ENCODE measurements at places on chromosomes 6 and 20.

DNA sequence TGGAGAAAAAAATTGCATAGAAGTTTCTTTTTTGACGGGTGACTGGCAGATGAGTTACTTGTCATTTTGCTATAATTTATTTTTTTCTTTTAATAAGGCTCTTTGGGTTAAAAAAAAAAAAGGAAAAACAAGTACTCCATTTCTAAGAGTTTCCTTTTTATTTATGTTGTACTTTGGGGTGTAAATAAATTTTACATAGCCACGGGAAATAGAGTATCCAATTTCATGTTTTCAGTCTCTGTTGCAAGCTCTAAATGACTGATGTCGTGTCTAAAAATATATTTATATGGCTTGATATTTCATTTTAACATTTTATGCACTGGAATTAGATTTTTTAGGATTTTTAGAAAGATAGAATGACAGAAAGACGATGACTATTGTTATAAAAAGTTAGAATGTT, 3.4 kb downstream of the EYA4 start:
- no peak for DNase-seq

- DNase-seq: no peak
These were observed 23.0 kb downstream of the TFB1M start for GRCh38 chr6:155291291-155291690.

DNA sequence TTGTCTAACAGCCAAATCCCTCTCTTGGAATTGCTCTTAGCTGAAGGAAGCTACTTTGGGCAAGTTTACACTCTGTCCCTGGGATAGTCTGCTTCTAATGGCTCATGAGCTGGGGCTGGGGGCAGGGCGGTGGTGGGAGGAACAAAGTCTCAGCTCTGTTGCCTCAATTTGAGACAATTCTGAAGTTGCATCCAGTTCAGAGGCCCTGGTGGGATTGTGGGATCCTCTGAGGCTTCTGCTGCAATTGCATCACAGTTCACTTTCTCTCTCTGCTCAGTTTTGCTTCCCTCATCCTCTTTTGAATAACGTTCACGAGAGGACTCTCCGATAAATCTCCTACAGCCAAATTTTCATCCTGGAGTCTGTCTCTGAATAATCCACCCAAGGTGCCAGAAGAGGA, 440.6 kb upstream of the SLC35B3 start:
- DNase-seq: no peak

DNA sequence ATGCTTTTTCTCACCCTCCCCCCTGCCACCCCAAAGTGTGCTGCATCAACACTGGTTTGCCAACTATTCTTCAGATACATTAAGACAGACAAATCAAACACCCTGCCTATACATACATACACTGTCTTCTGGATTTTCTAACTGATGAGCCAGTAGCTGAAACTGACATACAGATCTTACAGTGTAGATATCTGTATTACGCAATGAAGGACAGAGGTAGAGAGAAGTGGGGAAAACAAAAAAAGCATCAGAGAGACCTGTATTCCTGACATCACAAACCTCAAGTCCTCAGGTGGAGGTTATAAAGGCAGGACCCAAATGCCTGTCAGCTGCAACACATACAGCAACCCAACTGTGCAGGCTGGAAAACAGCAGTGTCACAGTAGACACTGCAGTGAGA, 535.4 kb downstream of the HACE1 start:
- no peak for DNase-seq

GRCh38 chr6:11623272-11623671, 85.7 kb downstream of the TMEM170B start:
- no peak for DNase-seq

DNA sequence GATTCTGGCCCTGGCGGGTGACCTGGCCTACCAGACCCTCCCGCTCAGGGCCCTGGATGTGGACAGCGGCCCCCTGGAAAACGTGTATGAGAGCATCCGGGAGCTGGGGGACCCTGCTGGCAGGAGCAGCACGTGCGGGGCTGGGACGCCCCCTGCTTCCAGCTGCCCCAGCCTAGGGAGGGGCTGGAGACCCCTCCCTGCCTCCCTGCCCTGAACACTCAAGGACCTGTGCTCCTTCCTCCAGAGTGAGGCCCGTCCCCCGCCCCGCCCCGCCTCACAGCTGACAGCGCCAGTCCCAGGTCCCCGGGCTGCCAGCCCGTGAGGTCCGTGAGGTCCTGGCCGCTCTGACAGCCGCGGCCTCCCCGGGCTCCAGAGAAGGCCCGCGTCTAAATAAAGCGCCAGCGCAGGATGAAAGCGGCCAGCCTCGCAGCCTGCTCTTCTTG, 868 bp upstream of the SLC2A4RG start:
- no peak for DNase-seq

DNA sequence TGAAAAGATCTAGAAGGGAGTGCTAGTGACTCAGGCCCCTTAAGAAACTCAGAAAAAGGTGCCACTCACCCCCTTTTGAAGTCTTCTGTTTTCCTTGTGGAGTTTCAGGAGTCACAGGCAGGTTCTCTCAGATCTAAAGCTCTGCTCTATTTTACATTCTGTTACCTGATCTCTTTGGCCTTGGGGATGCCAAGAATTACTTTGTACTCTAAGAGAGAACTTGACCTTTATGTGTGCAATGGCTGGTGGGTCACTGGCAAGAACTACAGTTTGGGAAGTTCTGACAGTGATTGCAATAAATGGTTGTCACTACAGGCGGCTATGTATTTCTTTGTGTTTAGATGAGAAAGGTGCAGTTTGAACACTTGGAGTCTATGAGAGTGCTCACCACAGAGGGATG, 24.2 kb upstream of the ENPP4 start:
- no peak for DNase-seq

GRCh38 chr6:111301946-111302345, 181.1 kb downstream of the REV3L start:
- no peak for DNase-seq

DNA sequence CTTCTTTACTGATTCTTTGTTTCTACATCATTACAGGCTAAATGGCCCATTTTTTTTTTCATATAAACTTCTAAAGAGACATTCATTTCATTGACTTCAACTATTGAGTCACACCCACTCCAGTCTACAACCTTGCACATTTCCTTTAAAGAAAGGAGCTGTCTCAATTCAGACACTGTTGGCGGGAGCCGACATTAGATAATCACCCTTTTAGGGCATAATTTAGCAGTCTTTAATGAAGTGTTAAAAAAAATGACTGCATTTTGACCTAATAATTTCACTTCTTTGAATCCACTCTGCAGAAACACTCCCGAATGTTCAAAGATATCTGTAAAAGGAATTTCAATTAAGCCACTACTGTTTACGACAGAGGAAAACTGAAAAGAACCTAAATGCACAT, 1.5 kb downstream of the EPM2A start:
- peak; percentile 24 for DNase-seq

DNA sequence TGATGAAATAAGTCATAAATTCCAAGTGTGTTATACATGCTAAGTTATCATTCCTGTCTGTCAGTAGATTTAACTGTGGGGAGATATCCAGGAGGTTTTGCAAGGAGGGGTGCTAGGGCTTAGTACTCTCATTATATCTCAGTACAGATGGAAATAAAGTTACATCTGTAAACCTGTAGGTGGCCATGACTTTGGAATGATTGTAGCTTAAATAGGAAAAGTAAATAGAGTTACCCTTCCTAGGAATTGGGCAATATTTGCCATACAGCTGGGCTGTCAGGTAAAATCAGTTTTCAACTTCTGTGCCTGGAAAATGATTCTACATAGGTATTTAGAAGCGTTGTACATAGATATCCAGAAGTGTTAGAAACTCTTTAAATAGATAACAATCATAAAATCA, 19.8 kb upstream of the TGM3 start:
- no peak for DNase-seq

DNA sequence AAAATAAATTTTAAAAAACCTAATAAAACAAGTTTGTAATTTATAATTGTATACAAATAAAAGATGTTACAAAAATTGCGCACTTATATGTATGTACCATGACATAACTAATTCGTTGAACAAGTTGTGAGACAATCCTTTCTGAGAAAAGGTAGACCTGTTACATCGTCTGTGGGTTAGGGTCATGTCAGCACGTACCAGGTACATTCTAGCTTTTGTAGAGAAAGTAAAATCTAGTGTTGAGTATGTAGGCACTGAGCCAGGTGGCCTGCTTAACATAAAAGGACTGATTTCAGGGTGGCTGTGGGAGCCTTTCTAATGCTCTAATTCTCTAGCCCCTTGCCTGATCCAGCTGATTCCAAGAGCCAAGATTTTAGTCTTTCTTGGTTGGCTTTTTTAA, 10.4 kb downstream of the RPL7L1 start:
- no peak for DNase-seq

DNA sequence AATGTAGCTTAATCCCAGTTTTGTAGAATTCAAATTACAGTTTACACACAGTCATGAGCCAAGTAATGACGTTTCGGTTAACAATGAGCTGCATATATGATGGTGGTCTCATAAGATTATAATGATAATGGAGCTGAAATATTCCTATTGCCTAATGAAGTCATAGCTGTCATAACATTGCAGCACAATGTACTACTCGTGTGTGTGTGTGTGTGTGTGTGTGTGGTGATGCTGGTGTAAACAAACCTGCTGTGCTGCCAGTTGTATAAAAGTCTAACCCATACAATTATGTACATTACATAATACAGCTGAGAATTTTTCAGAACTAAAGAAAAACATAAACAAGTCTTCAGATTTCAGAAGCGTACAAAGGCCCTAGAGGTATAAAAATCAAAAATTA, 66.7 kb upstream of the ARID1B start:
- DNase-seq: no peak

GRCh38 chr6:32794510-32794909, 22.3 kb downstream of the HLA-DOB start:
- no peak for DNase-seq

- no peak for DNase-seq
These were observed 62.0 kb downstream of the KCNS1 start for GRCh38 chr20:45038745-45039474.

DNA sequence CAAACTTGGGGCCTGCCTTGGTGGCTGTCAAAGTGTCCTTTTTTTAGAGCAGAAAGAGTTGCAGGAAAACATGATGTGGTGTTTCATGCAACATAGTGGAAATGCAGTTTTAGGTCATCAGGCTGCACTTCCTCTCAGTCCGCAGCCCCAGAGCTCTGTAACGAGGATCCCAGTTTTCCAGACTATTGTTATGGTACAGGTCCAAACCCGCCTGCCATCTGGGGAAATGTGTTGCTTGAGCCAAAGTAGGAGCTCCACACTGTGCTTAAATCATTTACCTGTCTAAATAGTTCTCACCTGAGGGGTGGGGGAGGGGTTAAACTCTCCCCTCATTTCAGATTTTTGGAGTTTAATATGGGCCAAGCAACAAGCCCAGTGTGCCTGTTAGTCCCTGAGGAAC, 59.8 kb downstream of the GOPC start:
- DNase-seq: no peak

DNA sequence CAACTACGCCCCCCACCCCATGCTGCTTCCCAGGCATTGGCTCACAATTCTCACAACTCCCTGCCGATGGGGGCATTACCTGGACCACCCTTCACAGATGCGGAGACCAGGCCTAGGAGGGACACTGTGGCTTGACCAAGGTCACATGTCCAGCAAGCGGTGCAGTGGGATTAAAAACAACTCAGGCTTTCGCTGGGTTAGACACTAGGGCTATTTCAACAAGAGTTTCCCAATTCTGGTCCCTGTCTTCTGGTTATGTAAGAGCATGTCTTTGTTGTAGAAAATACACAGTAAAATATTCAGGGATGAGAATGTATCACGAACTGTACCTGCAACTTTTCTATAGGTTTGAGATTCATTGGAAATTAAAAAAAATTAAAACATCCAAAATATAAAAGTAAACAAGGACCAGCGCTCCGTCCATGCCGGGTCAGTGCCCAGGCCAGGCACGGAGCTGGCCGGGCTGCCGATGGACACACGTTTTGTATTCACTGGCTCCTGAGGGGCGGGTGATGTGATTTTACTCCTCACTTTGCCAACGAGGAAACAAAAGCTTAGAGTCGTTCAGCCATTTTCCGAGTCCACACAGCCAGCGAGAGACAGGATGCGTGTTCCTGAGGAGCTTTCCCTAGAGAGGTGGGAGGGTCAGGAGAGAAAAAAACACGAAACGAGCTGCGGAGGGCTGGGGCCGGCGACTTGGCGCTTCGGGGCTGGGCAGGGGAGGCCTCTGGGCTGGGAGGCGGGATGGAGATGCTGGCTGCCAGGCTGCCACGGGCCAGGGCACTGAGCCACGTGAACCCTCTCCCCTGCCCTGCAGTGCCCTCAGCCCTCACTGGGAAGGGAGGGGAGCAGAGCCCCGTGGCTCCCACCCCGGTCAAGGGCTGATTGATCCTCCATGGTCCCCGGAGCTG, 17.1 kb upstream of the VSTM2L start:
- DNase-seq: no peak

- no peak for DNase-seq
These were observed 13.7 kb upstream of the SLC22A16 start for GRCh38 chr6:110490110-110490509.

DNA sequence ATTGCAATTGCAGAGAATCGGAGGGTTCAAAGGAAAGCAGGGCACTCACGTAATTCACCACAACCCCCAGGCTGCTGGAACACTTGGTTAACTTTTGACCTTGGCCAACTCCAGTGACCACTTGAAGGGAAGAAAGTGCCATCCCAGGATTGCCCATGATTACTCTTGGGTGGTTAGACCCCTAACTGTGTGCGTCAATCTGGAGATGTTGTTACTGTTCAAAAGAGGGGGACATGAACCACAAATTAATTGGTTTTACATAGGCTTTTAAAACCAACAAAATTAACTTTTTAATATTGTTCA, 50.1 kb upstream of the NCOA3 start:
- no peak for DNase-seq

DNA sequence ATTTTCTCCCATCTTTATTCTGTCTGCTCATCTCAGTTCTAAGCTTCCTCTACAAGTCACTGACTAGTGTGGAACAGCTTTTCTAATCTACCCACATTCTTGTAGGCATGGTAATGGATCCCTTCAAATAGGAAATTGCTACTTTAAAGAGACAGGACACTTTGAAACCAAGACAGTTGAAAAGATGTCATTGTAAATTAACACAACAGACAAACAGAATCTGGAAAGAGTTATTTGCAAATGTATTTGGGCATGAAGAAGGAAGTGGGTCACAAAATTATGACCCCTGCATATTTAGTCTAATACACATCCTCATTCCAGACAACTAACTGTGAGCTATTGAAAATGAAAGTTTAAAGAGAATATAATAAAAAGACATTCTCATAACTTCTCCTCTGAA, 298.2 kb upstream of the MARCKS start:
- no peak for DNase-seq

DNA sequence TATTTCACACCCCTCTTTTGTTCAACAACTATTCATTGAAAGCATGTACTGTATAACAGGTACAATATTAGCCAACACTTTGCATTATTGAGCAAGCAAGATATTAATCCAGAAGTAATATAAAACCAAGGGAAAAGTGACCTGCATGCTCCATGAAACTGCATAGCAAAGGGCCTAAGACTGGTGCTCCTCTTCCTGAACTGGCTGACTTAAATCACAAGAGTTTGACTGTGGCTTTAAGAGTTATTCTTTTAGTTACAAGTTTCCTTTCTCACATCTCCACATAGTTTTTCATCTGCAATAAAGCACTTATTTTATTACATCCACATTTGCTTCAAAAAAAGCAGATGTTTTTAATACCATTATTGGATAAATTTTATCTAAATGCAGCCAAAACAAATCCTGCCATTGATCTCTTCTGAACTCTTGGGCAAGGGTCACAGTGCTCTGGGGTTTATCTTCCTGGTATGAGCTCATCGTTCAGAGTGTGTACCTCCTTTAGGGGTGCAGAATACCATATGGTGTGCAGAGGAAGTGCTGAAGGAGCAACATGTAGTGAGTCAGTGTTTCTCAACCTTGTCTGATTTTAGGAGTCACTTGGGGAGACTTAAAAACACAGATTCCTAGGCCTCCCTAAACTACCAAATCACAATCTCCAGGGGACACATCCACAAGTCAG, 1225.9 kb upstream of the MAP3K7 start:
- no peak for DNase-seq

GRCh38 chr20:31871618-31871954, 1.2 kb downstream of the TTLL9 start:
- DNase-seq: no peak

Measured in right kidney (tissue), 9 donors.